ENCODE measurements at places on chromosomes 7 and 10. TPM values are rescaled to one million over a fixed set of nuclear protein-coding genes. Genes with fewer than 3 reads are reported as not detected.

GDF10 gene
- 0.11 TPM for total RNA-seq

BBIP1 gene
- 50.2 TPM for total RNA-seq

DENND2A gene
- total RNA-seq, result 0.40 TPM

PARD3 gene
- 83.6 TPM for total RNA-seq

CYP26C1 gene
- not detected for total RNA-seq
